ENCODE measurements at places on chromosomes 2 and 18. TPM values are rescaled to one million over a fixed set of nuclear protein-coding genes. Genes with fewer than 3 reads are reported as not detected.

GRCh38 chr2:86443631-86444350 is 2.6 kb downstream of the KDM3A start:
- no peak for DNase-seq

DNA sequence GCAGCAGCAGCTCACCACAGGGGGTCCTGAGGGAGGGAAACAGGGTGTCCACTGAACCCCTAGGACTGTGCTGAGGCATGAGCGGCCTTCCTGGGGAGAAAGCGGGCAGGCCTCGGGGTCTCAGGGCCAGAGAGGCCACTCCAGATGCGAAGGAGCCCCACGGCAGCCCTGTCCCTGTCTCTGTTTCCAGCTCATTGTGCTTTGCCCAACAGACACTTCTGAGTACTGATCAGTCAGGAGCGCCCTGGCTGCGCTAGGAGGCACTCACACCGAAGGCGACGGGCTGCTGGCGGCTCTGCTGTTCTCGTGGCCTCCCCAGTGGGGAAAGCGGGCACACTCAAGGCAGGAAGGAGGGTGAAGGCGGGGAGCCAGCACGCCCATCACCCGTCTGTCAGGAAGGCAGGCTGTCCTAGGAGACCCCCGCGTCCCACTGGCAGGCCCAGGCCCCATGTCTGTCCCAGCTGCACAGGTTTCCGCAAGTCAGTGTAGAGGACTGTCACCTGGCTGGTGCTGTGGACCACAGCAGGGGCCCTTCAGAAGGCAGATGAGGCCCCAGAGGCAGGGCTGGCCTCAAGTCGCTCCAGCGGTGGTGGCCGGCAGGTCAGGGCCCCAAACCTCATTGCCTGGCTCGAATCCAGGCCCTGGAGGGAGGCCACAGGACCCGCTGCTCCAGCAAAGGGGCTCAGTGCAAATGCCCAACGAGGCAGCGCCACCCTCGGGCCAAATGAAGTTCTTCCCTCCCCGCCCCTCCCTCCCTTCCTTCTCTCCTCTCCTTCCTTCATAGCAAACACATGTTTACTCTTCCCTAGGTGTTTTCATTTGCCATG is 6.8 kb downstream of the ESPNL start:
- no peak for DNase-seq

GRCh38 chr2:206160125-206160806 is 571 bp downstream of the EEF1B2 start:
- DNase-seq, result no peak

DNA sequence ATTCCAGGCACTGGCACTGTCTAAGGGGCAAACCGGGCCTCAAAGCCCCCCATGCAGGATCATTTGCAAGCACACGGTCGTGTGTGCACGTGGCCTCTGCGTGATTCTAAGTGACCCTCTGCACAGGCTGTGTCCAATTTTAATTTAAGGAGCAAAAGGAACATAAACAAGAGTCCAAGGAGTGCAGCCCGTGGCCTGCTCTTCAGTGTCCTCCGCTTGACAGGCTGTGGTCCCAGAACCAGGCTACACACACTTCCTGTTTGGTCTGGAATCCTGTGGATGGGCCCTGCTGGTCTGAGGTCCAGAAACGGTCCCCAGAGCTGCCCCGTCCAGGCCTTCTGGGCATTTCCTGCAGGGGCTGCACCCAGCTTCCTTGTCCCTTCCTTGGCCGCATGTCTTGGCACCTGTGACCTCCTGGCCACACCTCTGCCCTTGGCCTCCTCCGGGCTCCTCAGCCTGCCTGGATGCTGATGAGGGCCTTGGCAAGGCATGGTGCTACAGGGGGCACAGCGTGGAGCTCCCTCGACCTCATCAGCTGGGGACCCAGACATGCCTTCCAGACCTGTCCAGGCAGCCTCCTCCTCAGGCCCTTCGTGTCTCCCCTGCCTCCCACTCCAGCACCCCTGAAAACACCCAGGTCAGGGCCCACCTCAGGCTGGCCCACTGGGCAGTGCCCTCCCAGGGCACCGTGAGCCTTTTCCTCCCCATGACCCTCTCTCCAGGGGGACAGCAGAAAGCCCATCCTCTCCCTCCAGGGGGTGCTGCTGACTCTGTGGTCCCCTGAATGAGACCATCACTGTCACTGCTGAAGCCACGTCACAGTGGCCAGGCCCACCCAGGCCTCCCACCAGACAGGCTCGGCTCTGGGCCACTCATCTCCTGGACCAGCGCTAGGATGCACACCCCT is 136.4 kb upstream of the GPC1 start:
- no peak for DNase-seq

DNA sequence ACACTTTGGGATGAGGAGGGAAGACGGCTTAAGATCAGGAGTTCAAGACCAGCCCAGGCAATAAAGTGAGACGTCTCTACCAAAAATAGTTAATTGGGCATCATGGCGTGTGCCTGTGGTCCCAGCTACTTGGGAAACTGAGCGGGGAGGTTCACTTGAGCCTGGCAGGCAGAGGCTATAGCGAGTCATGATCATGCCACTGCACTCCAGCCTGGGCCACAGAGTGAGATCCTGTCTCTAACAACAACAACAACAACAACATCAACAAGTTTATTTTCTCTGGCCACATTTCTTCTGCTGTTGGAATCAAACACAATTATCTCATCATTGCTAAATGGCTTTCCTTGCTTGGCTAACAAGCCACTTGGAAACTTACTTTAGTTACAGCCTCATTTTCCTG is 13.4 kb downstream of the NIFK start:
- DNase-seq, result no peak

GRCh38 chr2:172996387-172996961 is 79.2 kb upstream of the MAP3K20 start:
- no peak for DNase-seq

- no peak for DNase-seq
Observed at GRCh38 chr2:60586081-60586480, 32.6 kb upstream of the BCL11A start.

DNA sequence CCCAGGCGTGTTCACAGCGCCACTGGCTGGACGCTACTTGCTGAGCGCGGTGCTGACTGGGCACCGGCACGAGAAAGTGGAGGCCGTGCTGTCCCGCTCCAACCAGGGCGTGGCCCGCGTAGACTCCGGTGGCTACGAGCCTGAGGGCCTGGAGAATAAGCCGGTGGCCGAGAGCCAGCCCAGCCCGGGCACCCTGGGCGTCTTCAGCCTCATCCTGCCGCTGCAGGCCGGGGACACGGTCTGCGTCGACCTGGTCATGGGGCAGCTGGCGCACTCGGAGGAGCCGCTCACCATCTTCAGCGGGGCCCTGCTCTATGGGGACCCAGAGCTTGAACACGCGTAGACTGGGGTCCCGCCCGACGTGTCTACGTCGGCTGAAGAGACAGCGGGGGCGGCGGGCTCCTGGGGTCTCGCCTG is 891 bp upstream of the KHK start:
- DNase-seq, result no peak

DNA sequence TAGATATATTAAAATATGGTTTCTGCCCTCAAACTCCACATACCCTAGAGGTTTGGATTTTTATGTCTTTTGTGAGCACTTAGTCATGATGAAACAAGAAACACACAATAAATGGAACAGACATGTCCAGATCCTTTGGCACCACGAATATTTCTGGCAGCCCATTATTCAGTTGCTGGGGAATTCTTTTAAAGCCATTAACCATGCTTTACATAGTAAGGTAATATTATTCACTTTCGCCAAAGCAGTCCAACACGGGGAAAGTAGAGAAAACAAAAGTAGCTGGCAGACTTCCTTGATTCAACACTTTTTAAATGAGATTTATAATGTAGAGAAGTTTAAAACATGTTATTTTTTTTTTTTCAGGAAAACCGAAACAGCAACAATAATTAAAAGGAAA is 235.4 kb downstream of the PIEZO2 start:
- DNase-seq, result no peak

- no peak for DNase-seq
Observed at GRCh38 chr18:55337908-55338521, 250.0 kb downstream of the TCF4 start.

DNA sequence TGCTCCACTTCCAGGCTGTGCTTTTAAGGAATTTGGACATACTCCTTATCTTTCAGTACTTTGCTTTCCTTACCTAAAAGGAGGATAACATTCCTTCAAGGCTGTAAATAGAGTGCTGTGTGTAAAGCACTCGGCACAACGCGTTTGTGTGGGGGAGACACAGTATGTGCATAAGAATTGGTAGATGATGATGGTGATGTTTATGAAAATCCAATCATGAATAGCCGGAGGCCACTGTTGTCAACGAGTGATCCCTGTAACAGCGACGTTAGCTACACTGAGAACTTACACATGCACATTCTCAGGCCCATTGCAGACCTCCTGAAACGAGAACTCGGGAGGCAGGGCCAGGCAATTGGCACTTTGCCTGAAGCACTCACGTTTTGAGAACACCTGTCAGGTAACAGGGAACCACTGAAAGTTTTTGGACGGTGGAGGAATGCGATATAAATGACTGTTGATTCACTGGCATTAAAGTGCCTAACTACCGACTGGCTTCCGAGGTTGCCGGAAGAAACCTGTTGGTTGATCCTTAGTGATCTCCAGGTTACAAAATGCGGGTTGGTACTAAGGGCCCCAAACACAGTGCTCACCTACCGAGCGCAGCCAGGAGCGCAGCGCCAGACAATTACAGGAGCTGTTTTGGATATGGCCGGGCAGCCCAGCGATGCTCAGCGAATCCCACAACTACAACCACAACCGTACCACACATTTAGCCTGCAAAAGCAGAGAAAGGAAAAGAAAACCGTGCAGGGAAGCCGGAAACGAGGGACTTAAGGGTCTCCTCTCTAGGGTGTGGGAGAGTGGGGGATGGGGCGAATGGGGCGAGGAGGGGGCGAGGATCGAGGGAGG is 1.0 kb upstream of the MAP4K4 start:
- DNase-seq, result no peak

DNA sequence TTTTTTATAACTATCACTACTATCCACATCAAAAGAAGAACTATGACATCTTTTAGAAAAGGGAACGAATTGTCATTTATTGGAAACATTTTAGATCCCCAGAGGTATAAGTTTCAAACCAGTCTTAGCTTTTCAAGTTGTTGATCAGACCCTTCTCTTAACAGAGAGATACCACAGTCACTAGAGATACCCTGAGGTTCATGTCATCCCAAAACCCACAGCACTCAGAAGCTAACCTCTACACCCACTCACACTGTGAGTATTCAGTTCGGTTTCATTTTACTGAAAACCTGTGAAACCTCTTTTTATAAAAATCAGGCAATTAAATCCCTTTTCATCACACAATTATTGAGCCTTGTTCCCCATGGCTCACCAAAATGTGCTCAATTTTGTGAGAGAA is 156.2 kb downstream of the DTNA start:
- DNase-seq, result no peak

DNA sequence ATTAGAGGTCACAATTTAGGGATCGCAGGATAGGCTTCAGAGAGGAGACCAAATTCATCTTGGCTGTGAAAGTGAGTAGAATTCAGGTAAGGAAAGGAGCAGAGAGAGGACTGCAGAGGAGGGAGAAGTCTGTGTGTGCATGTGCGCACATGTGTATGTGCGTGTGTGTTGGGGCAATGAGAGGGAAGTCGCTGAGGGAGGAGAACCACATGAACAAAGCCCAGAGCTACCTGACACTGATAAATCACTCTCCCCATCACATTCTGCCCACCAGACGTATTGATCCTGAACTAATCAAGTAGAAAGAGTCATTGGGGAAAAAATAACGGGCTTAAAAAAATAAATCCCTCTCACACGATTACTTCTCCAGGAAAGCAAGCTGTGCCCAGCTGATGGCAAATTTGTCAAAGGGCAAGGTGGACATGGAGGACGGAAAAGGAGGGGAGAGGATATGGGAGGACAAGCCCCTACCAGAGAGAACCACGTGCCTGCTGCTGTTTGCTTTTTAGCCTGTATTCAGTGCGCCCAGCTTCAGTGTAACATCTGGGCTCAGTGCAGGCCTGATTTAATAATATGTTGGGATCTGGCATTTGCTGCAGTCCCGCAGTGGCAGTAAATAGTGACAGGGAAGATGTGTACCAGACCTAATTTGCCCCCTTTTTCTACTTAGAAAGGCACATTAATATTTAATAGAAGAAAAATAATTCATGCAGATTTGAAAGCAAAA is 307.5 kb downstream of the C1D start:
- no peak for DNase-seq

DNA sequence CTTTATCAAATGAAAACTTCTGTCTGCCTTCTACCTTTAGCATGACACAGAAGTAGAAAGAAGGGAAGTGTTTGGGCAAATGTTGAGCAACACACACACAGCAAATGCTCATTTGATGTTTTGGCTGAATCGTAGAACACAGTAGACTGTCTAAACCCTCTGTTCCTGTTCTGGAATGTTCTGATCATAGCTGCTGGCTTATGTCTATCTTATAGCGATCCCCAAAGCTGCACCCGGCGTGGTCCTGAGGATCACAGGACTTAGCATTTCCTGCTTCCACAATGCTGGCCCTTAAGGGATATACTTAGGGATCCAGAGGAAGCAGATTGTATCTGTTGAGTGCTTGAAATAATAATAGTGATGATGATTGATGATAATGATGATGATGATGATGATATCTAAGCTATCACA is 15.2 kb downstream of the GNLY start:
- DNase-seq, result no peak

DNA sequence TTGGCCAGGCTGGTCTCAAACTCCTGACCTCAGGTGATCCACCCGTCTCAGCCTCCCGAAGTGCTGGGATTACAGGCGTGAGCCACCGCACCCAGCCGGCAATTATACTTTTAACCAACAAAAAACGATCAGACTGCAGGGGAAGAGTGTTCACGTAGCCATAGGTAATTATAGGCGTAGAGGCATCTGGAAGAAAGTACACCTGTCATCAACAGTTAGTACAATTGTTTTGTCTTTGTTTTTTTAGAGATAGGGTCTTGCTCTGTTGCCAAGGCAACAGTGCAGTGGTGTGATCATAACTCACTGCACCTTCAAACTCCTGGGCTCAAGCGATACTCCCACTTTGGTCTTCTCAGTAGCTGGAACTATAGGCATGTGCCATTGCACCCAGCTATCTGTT is 20.0 kb downstream of the ST3GAL5 start:
- no peak for DNase-seq

GRCh38 chr2:159140070-159140769 is 146.3 kb downstream of the WDSUB1 start:
- no peak for DNase-seq

DNA sequence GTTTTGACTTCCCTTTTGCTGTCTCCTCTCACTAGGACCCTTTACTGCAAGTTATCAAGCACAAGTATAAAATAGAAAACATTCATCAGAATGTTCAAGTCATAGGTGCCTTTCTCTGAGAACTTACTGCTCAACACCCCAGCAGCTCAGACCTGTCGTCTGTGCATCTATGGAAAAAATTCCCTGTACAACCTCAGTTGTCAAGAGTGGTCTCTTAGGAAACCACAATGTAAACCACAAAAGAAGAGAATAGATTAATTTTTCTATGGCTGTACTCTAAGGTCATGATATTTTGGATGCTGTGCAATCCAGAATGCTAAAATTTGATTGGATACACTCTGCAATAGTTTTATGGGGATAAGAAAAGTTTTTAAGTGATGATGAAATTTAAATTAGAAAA is 84.1 kb downstream of the RBMS1 start:
- no peak for DNase-seq

GRCh38 chr2:219522111-219523030 is 8.1 kb downstream of the ASIC4 start:
- no peak for DNase-seq

Gene SERPINB7
- 0.92 TPM for polyA plus RNA-seq

Gene PKDCC
- polyA plus RNA-seq, result 386 TPM

Gene LHCGR
- polyA plus RNA-seq, result 0.35 TPM

Gene FKBP7
- 54.6 TPM for polyA plus RNA-seq

Gene ASXL3
- polyA plus RNA-seq, result 7.3 TPM

Gene CUL3
- polyA plus RNA-seq, result 101 TPM

Gene SLC9A2
- 8.9 TPM for polyA plus RNA-seq

Gene RESP18
- not detected for polyA plus RNA-seq

Gene UGT1A1
- polyA plus RNA-seq, result 0.38 TPM
